Kidney (tissue), 22 donors: ENCODE measurements at places on chromosomes 6 and 20. TPM values are rescaled to one million over a fixed set of nuclear protein-coding genes. Genes with fewer than 3 reads are reported as not detected.
A peak's percentile ranks its signal among the peaks of the same experiment; 100 is the strongest.

- no peak overlapping the region for H3K27ac ChIP-seq
- no peaks in the 10 kb centered on the region for H3K27me3 ChIP-seq
- no peaks in the 10 kb centered on the region for H3K4me1 ChIP-seq
- no peak overlapping the region for H3K4me3 ChIP-seq
These were observed 24.2 kb downstream of the MDGA1 start for GRCh38 chr6:37673436-37673835.

GRCh38 chr6:70739534-70739933 lies 71.9 kb downstream of the SMAP1 start:
- no peak for DNase-seq
- no peak overlapping the region for H3K4me3 ChIP-seq
- H3K4me1 ChIP-seq: no peaks in the 10 kb centered on the region
- H3K27me3 ChIP-seq: no peaks in the 10 kb centered on the region
- no peaks in the 10 kb centered on the region for H3K36me3 ChIP-seq

DNA sequence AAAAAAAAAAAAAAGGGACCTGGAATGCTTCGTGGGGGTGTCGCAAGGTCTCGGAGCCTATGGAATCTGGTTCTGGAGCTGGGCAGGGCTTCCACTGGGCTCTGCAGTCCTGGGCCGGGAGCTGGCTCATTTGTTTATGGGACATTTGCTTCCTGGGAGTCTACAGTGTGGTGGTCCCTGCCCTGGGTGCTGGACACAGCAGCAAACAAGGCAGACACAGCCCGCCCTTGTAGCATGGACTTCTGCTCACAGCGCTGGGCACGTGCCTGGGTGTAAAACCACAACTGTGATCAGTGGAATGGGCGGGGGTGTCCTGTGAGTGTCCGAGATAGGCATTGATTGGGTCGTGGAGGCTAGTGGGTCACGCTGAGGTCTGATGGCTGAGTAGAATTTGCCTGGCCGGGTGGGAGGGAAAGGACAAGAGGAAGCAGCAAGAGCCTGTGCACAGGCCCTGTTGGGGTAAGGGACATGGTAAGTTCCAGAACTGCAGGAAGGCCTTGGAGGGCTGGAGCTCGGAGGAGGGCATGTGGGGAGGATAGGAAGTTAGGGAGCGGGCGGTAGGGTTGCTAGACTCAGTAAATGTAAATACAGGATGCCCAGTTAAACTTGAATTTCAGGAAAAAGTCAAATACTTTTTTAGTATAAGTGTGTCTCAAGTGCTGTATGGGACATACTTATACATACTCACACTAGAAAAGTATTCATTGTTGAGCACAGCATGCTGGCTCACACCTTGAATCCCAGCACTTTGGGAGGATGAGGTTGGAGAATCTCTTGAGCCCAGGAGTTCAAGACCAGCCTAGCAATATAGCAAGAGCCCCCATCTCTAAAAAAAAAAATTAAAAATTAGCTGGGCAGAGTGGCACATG lies 61.3 kb upstream of the PMEPA1 start:
- H3K4me3 ChIP-seq: no peak overlapping the region
- no peak overlapping the region for H3K27ac ChIP-seq
- no peaks in the 10 kb centered on the region for H3K27me3 ChIP-seq
- peak; percentile 29 for DNase-seq
- no peaks in the 10 kb centered on the region for H3K36me3 ChIP-seq

The KHDRBS2 gene
- 0.76 TPM for total RNA-seq

The PRND gene
- not detected for total RNA-seq

The COL21A1 gene
- 3.1 TPM for total RNA-seq

DNA sequence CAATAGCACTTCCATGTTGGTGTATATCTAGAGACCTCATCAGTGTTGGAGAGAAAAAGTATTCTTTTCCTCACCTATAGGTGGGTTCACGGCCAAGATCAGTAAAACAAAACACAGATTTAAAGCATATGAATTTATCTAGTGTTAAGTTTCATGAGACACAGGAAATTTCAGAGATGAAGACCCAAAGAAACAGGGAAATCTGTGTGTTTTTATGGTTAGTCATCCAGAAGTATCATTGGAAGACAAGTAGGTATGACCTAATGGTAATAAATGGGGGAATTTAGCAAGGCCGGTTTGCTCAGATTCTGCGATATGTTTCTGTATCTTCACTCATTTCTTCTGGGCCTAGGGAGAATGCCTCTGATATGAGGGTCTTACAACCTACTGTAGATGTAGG lies 419.6 kb upstream of the MARCKS start:
- H3K4me3 ChIP-seq: no peak overlapping the region
- H3K36me3 ChIP-seq: no peaks in the 10 kb centered on the region
- DNase-seq: no peak

GRCh38 chr6:105561486-105561885 lies 158.6 kb upstream of the PREP start:
- H3K4me3 ChIP-seq: no peak overlapping the region
- no peaks in the 10 kb centered on the region for H3K36me3 ChIP-seq
- no peak overlapping the region for H3K27ac ChIP-seq
- no peaks in the 10 kb centered on the region for H3K27me3 ChIP-seq
- no peak for DNase-seq
- no peaks in the 10 kb centered on the region for H3K4me1 ChIP-seq

- DNase-seq: no peak
- no peaks in the 10 kb centered on the region for H3K36me3 ChIP-seq
- no peak overlapping the region for H3K27ac ChIP-seq
- no peaks in the 10 kb centered on the region for H3K27me3 ChIP-seq
- no peak overlapping the region for H3K4me3 ChIP-seq
These were observed 162.5 kb downstream of the DLL1 start for GRCh38 chr6:170128346-170128745.

DNA sequence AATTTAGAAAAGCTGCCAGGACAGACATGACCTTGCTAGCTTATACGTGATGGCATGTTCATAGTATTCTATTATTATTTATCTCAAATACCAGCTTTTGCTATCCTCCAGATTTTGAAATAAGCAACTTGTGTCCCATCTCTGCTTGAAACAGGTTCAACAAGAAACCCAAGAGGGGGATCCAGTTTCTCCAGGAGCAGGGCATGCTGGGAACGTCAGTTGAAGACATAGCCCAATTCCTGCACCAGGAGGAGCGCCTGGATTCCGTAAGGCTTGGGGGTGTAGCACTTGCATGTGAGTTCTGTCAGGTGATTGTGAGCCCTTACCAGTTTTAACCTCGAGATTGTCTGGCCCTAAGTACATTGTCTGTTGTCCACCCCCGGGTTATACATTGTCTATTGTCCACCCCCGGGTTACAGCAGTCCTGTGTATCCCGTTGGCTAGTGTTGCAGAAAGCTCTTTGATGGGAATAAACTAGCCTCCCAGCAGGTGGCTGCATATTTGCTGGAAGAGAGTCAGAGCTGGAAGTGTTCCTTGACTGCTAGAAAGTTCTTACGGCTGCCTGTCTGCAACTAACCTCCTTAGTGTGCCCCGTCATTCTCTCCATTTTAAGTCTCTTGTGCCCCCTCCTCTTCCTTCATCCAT lies 61.4 kb upstream of the CSE1L start:
- peaks cover 34% of the 10 kb centered on the region for H3K36me3 ChIP-seq
- H3K4me1 ChIP-seq: no peaks in the 10 kb centered on the region
- H3K27ac ChIP-seq: no peak overlapping the region
- no peak overlapping the region for H3K4me3 ChIP-seq
- no peaks in the 10 kb centered on the region for H3K27me3 ChIP-seq

The SYCP2L gene
- total RNA-seq: 1.5 TPM

- no peak for DNase-seq
- peaks cover 2% of the 10 kb centered on the region for H3K36me3 ChIP-seq
- H3K4me1 ChIP-seq: peaks cover 3% of the 10 kb centered on the region
- no peak overlapping the region for H3K4me3 ChIP-seq
These were observed 10.0 kb upstream of the PRR18 start for GRCh38 chr6:166318227-166318626.

- DNase-seq: peak; percentile 74
- no peaks in the 10 kb centered on the region for H3K36me3 ChIP-seq
- H3K4me1 ChIP-seq: peaks cover 4% of the 10 kb centered on the region
- no peak overlapping the region for H3K27ac ChIP-seq
- no peak overlapping the region for H3K4me3 ChIP-seq
- no peaks in the 10 kb centered on the region for H3K27me3 ChIP-seq
These were observed 256.7 kb downstream of the ATXN1 start for GRCh38 chr6:16504609-16505008.

GRCh38 chr6:45422503-45423110 lies 44.9 kb upstream of the SUPT3H start:
- H3K36me3 ChIP-seq: no peaks in the 10 kb centered on the region
- peaks cover 23% of the 10 kb centered on the region for H3K27me3 ChIP-seq
- peak; percentile 54 for DNase-seq
- H3K4me1 ChIP-seq: no peaks in the 10 kb centered on the region
- peak overlapping the region; percentile 53 for H3K4me3 ChIP-seq

The TMEM74B gene
- total RNA-seq: 0.54 TPM

- H3K36me3 ChIP-seq: no peaks in the 10 kb centered on the region
- no peak overlapping the region for H3K4me3 ChIP-seq
- H3K27ac ChIP-seq: no peak overlapping the region
- no peak for DNase-seq
- H3K27me3 ChIP-seq: peaks cover 42% of the 10 kb centered on the region
These were observed 2.3 kb downstream of the LIN28B start for GRCh38 chr6:104959026-104959858.

The PNLDC1 gene
- not detected for total RNA-seq

GRCh38 chr6:108526739-108527174 lies 34.0 kb upstream of the FOXO3 start:
- H3K27ac ChIP-seq: no peak overlapping the region
- H3K27me3 ChIP-seq: no peaks in the 10 kb centered on the region
- no peak overlapping the region for H3K4me3 ChIP-seq
- H3K36me3 ChIP-seq: no peaks in the 10 kb centered on the region

GRCh38 chr6:144675231-144675861 lies 390.2 kb downstream of the UTRN start:
- H3K4me1 ChIP-seq: no peaks in the 10 kb centered on the region
- no peak overlapping the region for H3K27ac ChIP-seq
- no peak for DNase-seq
- H3K27me3 ChIP-seq: no peaks in the 10 kb centered on the region
- H3K36me3 ChIP-seq: no peaks in the 10 kb centered on the region
- H3K4me3 ChIP-seq: no peak overlapping the region

The SSTR4 gene
- total RNA-seq: not detected

DNA sequence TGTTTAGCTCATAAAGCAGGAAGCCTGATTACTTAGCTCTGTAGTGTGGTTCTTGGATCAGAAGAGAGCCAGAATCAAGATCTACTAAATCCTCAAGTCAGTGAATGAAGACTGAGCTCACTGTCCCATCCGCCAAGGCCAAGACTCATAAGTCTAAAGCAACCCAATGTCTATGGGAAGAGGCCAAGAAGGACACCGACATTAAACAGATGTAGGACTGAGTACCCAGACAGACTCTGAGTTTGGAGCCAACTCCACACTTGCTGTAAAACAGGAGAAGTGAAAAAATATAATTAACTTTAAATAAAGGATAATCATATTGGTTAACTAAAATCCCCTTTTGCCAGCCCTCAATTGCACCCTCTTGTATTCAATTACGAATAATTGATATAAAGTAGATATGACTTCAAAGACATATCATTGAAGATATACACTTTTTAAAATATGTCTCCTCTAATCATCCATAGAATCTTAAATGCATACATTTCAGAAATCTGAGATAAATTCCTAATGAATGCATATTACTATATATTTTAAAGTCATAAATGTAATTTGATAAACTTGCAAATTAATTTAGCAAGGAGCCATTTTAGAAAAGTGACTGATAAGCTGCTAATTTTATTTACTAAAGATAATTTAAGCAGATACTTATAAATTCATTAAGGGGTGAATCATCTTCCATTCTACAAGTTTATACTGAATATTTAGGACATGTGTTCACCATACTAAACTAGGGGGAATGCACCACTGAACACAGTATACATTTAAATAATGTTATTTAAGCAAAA lies 617.0 kb upstream of the ARID1B start:
- H3K36me3 ChIP-seq: no peaks in the 10 kb centered on the region
- no peaks in the 10 kb centered on the region for H3K4me1 ChIP-seq
- no peak overlapping the region for H3K4me3 ChIP-seq
- no peak for DNase-seq

The SNAP25 gene
- total RNA-seq: 6.2 TPM

DNA sequence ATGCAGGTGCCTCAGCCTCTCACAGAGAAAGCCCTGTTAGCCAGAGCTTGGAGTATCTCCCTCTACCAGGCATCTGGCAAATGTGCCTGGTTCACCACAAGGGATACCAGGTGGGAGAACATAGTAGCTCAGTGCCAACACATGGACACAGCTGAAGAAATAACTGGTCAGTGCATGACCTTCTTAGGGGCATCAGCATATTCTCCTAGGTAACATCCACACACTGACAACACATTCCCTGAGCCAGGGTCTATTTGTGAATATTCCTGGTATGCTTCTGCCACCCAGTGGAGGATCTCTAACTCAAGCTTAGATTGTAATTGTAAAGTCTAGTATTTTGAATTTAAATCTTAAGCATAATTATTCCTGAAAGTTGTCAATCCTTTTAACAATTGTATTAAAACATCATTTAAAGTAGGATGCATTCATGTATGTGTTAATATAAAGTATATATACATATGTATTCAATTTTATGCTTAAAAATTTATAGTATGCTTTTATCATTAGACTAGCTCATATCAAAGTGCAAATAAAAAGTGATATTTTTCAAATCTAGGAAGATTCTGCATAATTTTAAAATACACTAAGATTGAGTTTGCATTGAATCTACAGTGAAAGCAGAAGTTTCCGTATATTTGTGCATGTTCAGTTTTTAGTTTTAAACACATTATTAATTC lies 45.3 kb upstream of the COL21A1 start:
- no peaks in the 10 kb centered on the region for H3K4me1 ChIP-seq
- H3K36me3 ChIP-seq: no peaks in the 10 kb centered on the region
- no peak overlapping the region for H3K4me3 ChIP-seq
- peak; percentile 58 for DNase-seq

The RUNX2 gene
- 4.7 TPM for total RNA-seq

DNA sequence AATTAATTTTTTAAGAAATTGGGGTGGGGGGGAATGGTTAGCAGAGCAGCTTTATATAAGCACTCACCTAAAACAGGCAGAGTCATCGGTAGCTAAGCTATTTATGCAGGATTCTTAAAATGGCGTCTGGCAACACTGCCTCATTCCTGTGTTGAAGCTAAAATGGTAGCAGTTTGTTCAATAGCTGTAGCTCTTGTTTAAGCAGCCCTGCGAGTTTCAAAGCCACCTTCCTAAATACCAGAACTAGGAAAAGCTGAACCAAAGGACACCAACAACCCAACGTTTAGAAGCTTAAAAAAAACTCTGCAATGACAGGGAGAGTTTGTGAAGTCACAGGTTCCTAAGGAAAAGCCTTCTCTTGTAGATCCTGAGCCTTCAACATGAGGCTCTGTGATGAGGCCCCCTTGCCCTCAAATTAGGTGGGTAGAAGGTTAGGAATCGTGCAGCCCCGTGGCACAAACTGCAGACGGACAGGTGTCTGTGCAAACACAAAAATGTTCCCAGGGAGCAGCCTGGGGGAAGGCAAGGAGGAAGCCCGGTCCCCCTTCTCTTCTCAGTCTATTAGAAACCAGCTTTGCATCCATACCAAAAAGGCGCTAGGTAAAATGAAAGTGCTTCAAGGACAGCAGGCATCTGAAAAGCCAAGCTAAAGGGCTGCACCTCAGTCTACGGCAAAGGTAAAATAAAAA lies 4.7 kb downstream of the ZMYND8 start:
- H3K36me3 ChIP-seq: no peaks in the 10 kb centered on the region
- peaks cover 61% of the 10 kb centered on the region for H3K4me1 ChIP-seq
- no peaks in the 10 kb centered on the region for H3K27me3 ChIP-seq
- DNase-seq: peak; percentile 60
